Stimulated activated CD8-positive, alpha-beta memory T cell treated with anti-CD3 and anti-CD28 coated beads, Interleukin-2, amount 100 ng/mL, for 48 hours (primary cell): ENCODE measurements at places on chromosomes 7 and 10.

DNA sequence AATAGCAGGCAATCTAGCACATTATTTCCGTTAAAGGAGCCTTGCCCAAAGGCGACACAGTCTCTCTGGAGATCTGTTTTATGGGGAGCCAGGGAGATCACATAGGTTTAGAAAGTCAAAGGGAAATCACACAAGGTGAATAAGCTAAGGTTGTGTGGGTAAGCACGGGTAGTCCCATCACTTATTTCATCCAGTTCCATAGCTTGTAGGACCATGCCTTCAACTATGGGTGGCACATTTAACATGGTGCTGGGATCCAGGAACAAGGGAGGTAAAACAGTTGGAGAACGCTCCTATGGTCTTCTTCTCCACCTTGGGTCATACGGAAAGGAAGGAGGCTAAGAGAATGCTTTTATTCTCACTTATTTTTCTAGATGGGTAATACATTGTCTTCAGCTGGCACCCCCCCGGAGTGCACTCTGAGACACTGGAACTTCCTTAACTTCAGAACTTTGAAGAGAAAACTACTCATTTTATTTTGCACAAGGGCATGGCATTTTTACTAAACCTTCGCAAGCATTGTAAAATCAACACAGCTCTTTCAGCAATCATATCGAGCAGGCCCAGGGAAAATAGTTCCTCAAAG lies 435.4 kb downstream of the KIF20B start:
- no peak for DNase-seq

GRCh38 chr10:49415109-49415508 lies 19.2 kb upstream of the DRGX start:
- DNase-seq, result no peak

DNA sequence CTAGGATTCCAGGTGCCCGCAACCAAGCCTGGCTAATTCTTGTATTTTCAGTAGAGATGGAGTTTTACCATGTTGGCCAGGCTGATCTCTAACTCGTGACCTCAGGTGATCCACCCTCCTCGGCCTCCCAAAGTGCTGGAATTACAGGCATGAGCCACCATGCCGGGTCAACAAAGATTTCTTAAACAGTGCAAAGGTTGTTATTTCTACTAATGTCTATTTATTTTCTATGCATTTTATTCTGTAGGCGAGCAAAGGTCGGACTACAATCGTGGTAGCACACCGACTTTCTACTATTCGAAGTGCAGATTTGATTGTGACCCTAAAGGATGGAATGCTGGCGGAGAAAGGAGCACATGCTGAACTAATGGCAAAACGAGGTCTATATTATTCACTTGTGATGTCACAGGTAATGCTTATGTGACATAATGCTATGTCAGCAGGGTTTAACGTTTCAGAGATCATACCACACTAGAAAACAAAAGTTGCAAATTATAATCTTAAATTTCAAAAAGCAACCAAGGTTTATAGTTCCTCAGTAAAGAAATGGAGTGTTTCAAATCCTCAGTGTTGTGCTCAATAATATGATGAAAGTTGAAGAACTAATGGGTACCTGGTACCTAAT lies 65.9 kb downstream of the ABCB5 start:
- DNase-seq, result no peak

GRCh38 chr7:74454925-74455288 lies 1.2 kb downstream of the GTF2IRD1 start:
- DNase-seq, result no peak

DNA sequence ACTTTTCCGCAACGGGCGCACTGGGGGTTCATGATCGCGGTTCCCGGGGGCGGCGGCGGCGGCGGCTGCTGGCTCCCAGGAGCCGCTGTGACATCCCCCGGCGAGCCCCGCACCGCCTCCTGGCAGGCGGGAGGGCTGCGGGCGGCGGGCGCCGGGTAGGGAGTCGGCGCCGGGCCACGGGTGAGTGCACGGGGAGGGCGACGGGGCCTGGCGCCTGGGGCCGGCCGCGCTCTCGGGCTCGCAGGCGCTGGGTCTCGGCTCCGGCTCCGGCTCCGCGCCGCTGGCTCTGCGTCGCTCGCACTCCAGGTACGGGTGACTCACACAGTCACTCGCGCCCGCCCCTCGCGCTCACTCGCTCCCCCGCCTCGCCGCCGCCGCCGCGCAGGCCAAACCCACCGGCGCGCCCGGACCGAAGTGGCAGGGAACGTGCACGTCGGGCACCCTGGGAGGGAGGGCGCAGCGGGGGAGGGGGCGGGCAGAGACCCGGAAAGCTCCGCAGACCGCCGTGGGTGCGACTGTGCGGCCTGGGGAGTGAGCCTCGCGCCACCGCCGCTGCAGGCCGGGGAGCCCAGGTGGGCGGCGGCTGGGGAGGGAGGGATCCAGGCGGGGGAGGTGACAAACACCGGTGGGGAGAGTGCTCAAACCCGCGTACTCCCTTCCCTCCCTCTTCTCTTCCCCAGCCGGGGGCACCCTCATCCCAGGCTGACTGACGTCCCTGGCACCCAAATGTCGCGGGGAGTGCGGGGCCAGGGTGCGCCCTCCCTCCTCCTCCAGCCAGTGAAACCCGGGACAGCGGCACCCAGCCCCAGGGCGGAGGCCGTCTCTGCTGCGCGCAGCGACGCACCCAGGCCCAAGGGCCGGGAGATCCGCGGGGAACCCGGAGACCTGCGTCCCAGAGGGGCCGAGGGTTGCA lies 276.9 kb upstream of the NEBL start:
- peak; percentile 20 for DNase-seq

GRCh38 chr10:97851341-97852001 lies 1.8 kb downstream of the GOLGA7B start:
- no peak for DNase-seq
